ENCODE measurements at places on chromosomes 2 and 18. TPM values are rescaled to one million over a fixed set of nuclear protein-coding genes. Genes with fewer than 3 reads are reported as not detected.

Gene ANKRD30BL
- not detected for total RNA-seq

Gene KIF1A
- 2.7 TPM for total RNA-seq

Gene NEU2
- total RNA-seq, result not detected

Gene C2orf69
- total RNA-seq, result 10.3 TPM

Gene IL18RAP
- total RNA-seq, result 0.26 TPM

Gene LGALSL
- total RNA-seq, result 17.7 TPM

Gene GPR75
- 0.52 TPM for total RNA-seq

Gene MAL
- total RNA-seq, result not detected

Gene HSBP1L1
- 61.7 TPM for total RNA-seq

Gene FHL2
- total RNA-seq, result 443 TPM

Gene CYTIP
- not detected for total RNA-seq

Gene ITPRIPL1
- 5.3 TPM for total RNA-seq

Gene TBR1
- under 0.01 TPM for total RNA-seq

Gene SFTPB
- 1.9 TPM for total RNA-seq

Gene FTCDNL1
- total RNA-seq, result not detected

Gene TMEM178A
- 1.8 TPM for total RNA-seq

Gene CTLA4
- total RNA-seq, result not detected

Gene SERPINB4
- 0.64 TPM for total RNA-seq

Gene PLCL1
- 0.88 TPM for total RNA-seq

Gene CCDC93
- 6.5 TPM for total RNA-seq

Gene SEC11C
- total RNA-seq, result 13.7 TPM

Gene ANKRD29
- 2.3 TPM for total RNA-seq

Gene DSC1
- total RNA-seq, result not detected

Gene NYAP2
- total RNA-seq, result under 0.01 TPM

Gene MGAT4A
- total RNA-seq, result 0.56 TPM

Gene G6PC2
- total RNA-seq, result not detected

Gene TANC1
- 17.8 TPM for total RNA-seq

Gene ZCCHC2
- total RNA-seq, result 5.7 TPM

Gene UGT1A4
- total RNA-seq, result not detected

Gene FSIP2
- 0.24 TPM for total RNA-seq

Gene TUBA3E
- not detected for total RNA-seq

Gene ACTG2
- 3.5 TPM for total RNA-seq

Gene AGXT
- not detected for total RNA-seq

Gene SERPINB12
- total RNA-seq, result not detected

Gene PLGLB2
- total RNA-seq, result 0.32 TPM

Gene GPR155
- 2.2 TPM for total RNA-seq

Gene CLEC4F
- not detected for total RNA-seq

Gene IGFBP2
- 121 TPM for total RNA-seq

Gene C1D
- total RNA-seq, result 29.9 TPM

Gene GALM
- 7.4 TPM for total RNA-seq
